Colonic mucosa (tissue), 4 donors: ENCODE measurements at places on chromosomes 7 and 10.

GRCh38 chr7:152402384-152403250 lies 33.2 kb downstream of the KMT2C start:
- no peak for DNase-seq

- no peak for DNase-seq
These were observed 236.7 kb downstream of the DIP2C start for GRCh38 chr10:452512-453426.

DNA sequence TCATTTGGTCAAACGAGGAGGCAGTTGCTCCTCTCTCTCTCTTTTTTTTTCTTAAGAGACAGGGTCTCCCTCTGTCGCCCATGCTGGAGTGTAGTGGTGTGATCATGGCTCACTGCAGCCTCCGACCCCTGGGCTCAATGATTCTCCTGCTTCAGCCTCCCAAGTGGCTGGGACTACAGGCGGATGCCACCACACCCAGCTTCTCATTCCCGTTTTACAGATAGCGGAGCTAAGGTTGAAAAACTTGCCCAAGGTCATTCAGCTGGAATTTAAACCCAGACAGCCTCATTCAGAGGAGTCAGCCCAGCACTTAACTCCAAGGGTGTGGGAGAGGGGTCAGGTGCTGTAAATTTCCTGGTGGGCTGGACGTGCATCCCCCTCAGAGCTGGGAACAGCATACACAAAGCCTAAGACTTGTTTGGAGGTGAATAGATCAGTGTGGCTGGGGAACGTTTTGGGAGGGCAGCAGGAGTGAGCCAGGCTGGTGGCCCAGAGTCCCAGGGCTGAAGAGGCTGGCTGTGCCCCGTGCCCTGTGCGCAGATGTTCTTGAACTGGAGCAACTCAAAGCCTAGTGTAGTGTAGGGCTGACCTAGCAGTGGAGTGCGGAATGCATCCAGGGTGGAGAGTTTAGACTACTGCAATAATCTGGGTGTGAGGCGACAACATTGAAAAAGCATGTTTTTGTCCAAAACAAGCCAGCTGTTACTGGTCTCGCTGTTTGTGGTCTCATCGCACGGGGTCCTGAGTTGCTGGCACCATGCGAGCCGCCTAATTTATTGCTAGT lies 2.3 kb downstream of the HTRA1 start:
- DNase-seq = no peak

DNA sequence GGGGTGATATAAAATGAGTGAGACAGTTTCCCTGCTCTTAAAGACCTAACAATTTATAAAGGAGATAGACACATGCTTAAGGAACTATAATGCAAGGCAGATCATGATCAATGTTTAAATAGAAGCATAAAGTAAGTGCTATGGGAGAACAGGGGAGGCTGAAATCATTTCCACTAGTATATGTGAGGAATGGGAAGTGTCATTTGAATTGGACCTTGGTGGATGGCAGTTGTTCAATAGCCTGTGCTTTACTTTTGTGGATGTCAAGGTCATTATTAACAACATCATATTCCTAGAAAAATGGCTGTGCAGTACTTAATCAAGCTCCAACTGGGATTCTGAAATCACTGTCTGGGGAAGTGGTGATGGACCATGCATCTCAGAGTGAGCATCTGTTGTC lies 14.7 kb downstream of the NPY start:
- no peak for DNase-seq

GRCh38 chr7:13933536-13933935 lies 55.9 kb downstream of the ETV1 start:
- no peak for DNase-seq

- DNase-seq = no peak
These were observed 42.1 kb downstream of the TMEM178B start for GRCh38 chr7:141115965-141116364.

- no peak for DNase-seq
These were observed 76.6 kb upstream of the DGKI start for GRCh38 chr7:137923380-137923779.

DNA sequence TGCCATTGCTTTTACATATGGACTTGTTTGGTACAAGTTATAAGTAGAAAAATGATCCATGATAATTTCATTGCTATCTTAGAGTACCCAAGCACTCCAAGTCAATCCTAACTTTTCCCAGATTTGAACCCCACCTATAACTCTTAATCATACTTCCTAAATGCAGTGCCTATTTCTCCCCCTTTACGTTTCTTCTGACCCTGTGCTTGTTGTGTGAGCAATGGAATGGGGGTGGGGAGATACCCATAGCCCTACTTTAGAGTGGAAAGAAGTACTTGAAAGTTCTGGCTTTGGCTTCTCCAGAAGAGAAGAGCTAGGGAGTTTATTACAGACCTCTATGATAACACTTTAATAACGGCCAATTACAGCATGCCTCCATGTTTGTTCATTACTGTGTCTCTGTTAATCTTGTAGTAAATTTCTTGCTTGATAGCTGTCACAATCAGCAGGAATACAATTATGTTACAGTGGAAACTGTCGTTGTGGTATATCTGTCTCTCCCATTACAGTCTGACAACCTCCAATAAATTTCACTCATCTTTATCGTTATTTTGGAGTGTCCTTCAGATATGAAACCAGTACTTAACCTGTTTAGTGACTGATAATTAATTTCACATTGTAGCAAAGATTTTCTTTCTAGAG lies 34.0 kb downstream of the CNPY1 start:
- DNase-seq = no peak

DNA sequence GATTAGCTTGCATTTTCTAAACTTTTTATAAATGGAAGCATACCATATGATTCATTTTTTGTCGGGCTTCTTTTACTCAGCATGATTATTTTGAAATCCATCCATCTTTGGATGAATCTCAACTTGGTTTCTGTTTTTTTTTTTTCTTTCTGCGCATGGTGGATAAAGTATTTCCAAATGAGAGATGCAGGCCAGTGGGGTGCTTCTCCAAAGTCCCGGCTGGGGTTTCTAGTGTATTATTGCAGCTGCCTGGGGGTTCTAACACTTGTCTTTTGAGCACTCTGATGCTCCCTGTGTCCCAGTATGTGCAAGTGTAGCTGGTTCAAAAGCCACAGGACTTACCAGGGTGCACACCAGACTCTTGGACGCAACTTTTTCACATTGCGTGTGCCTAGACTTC lies 70.9 kb upstream of the LOXL4 start:
- DNase-seq = no peak

- no peak for DNase-seq
These were observed 316.6 kb upstream of the AKR1E2 start for GRCh38 chr10:4509405-4509804.

GRCh38 chr7:27324246-27324645 lies 81.6 kb downstream of the EVX1 start:
- no peak for DNase-seq

GRCh38 chr10:5573968-5574641 lies 49.3 kb downstream of the CALML3 start:
- no peak for DNase-seq

GRCh38 chr10:73559590-73559989 lies 31.6 kb downstream of the USP54 start:
- no peak for DNase-seq

DNA sequence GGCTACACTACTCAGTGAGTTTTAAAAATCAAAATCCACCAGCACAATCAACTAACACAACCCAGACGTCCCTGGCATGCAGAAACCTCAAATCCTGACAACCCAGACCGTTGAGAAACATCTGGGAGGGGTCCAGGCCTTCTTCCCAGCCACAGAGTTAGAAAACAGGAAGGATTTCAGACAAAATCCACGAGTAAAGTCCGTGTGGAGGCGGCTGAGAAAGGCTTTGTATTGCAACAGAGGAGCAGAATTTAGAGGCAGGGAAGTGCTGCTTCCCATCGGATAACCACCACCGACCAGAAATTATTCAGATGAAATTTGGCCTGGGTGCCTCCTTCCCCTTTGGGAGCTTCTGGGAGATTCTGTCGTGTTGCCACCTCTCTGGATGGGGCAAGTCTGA lies 61.5 kb downstream of the TNS3 start:
- peak; percentile 40 for DNase-seq

- no peak for DNase-seq
These were observed 58.5 kb downstream of the ATAD1 start for GRCh38 chr10:87759551-87759950.

GRCh38 chr7:2798669-2799068 lies 45.4 kb downstream of the GNA12 start:
- no peak for DNase-seq

GRCh38 chr10:14736043-14736442 lies 38.7 kb downstream of the FAM107B start:
- DNase-seq = no peak

- DNase-seq = no peak
These were observed 156.3 kb upstream of the C7orf33 start for GRCh38 chr7:148434181-148434757.

DNA sequence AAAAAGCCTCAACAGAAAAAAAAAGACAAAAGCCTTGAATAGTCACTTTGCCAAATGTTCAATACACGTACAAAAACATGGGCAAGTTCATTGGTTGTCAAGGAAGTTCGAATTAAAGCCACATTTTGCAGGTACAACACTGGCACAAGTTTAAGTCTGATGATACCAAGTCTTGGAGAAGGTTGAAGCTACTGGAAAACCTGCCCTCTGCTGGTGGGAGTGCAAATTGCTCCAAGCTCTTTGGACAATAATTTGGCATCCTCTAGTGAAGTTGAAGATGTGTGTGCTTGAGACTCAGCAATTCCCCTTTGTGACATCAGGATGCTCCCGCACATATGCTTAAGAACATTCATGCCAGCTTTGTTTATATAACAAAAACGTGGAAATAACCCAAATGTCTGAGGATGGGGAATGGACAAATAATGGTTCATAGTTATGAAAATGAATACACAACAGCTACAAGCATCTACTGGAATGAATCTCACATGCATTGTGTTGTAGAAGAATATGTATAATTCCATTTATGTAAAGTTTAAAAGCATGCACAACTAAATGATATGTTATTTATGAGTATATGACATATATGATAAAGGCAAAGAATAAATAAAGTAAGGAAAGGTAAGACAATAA lies 120.0 kb upstream of the PLPP4 start:
- DNase-seq = peak; percentile 51

DNA sequence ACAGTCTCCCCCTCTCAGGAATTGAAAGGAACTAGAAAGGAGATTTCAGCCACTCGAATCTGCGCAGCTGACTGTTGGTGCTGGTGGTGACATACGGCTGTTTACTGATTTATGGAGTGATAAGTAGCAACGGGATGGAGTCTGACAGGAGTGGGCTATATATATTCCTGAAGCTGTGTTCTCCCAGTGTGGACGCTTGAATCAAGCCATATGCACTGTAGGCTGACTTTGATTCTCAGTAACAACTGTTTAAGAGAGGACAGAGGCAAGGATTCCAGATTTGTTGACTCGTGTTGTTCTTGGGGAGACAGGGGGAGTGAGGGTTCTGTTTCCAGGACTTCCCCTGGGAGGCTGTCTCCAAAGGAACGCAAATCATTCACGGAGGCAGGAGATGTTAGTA lies 260.1 kb upstream of the AUTS2 start:
- no peak for DNase-seq

DNA sequence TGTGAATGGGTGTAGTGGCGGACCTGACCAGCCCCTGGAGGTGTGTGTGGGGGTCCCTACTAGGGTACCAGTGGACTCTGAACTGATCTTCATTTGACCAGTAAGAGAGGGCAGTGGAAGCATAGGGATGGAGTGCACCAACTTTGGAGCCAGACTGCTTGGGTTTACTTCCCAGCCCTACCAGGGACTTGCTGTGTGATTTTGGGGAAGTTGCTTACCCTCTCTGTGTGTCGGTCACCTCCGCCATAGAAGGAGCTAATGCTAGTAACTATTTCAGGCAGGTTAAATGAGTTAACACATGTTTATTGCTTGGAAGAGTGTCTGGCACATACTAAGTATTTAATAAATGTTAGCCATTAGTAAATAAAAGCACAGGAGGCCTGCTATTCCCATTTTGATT lies 6.6 kb downstream of the ADCYAP1R1 start:
- DNase-seq = no peak

- no peak for DNase-seq
These were observed 20.7 kb downstream of the FAM241B start for GRCh38 chr10:69650589-69651261.

- DNase-seq = no peak
These were observed 161.6 kb downstream of the LRMDA start for GRCh38 chr10:75592791-75593643.

DNA sequence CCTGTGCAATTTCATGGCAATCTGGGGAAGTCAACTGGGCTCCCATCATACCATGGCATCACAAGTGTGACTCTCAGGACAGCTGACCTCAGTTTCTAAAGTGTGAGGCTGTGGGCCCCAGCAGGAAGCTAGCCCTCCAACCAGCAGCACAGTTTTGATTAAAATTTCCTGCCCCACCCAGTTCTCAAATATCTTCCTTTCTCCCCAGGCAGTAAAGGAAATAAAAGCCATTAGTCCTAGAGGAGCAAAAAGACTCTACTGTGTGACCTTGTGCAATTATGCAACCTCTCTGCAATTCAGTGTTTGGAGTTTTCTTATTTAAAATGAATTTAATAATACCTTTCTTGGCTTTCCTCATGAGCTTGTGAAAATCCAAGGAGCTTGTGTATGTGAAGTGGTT lies 143.1 kb upstream of the CDCA7L start:
- no peak for DNase-seq

DNA sequence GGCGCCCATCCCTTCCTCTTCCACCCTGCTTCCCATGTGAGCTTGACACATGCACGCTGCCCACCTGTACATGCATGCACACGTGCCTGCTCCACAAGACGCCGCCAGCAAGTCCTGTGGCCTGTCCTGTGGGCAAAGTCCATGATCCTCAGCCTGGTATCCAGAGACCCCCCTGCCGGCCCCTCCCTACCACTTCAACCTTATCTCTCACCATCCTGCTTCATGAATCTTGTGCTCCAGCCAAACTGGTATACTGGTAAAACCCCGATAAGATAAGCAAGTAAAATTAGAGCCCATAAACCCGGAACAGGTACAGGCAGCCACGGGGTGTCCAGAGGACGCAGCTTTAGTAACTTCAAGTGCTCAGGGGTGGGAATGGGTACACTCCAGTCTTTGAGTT lies 11.8 kb upstream of the TBXAS1 start:
- DNase-seq = no peak

DNA sequence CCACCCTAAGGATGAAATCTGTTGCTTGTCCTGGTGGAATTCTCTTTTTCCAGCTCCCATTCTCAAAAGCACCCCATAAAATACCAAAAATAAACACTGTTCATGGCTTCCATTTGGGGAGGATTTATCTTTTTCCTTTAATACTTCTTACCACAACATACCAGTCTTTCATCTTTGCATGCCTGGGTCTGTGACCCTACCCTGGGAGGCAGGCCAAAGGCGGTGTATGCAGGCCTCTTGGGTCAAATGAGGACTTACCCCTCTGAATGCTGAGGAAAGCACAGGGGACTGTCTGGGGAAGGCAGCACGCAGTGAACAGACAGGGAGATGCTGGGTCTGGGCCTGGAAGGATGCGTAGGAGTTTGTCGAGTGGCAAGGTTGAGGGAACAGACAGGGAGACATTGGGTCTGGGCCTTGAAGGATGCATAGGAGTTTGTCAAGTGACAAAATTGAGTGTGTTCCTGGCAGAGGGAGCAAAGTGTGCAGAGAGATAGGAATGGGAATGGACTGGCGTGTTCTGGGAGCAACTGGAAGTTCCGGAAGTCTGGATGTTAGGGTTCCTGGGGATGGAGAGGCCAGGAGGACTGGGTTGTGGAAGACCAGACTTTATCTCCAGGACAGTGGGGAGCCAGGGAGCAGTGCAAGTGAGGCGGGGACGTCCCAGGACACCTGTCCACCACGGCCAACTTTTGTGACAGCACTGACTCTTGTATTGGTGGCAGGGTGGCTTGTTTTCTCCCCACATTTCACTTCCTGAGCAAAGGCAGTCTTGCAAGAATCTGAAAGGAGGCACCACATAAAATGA lies 40.8 kb downstream of the MYL10 start:
- peak; percentile 15 for DNase-seq
